ENCODE measurements at places on chromosomes 4 and X.
A peak's percentile ranks its signal among the peaks of the same experiment; 100 is the strongest.

- no peak for DNase-seq
Measured at GRCh38 chr4:180518906-180519305, 1724.3 kb upstream of the TENM3 start.

- no peak for DNase-seq
Measured at GRCh38 chr4:122541996-122542395, 78.9 kb downstream of the IL21 start.

DNA sequence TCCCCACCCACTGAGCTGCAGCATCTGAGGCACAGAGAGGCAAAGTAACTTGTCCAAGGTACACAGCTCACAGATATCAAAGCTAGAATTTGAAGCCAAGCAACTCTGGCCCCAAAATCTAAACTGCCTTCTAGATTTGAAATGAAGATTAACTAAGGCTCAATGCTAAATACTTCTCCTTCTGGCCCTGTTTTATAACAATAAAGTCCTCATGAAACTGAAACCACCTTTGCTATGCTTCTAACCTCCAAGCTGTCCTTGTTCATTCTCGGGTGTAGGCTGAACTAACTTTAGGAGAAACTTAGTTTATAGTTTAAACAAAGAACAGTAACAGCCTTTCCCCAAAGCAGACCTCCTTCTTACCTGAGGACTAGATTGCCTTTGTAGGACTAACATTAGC is 93.6 kb downstream of the DCTD start:
- no peak for DNase-seq

DNA sequence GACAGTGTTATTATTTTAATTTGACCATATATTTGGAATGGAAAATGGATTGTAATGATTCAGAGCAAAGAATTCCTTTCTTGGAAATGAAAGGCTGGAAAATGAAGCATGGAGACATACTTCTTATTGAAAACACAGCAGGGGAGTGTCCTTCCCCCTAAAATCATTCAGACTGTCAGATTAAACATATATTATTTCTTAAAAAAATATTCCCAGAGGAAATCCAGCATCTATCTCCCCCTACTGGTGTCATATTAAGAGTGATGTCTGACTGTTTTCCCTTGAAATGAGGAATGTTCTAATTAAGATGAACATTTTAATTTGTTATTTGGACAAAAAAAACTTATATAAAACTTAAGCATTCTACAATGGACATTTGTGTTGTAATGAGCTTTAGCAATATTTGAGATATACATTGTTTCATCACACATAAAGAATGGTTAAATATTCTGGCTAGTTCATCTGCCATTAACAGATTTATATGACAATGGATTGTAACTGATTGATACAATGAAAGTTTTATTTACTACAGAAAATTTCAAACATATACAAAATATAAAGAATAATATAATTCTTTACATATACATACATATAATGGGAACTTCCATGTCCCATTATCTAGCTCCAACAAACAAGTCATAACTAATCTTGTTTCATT is 264.6 kb downstream of the SPRY1 start:
- DNase-seq: peak; percentile 10

DNA sequence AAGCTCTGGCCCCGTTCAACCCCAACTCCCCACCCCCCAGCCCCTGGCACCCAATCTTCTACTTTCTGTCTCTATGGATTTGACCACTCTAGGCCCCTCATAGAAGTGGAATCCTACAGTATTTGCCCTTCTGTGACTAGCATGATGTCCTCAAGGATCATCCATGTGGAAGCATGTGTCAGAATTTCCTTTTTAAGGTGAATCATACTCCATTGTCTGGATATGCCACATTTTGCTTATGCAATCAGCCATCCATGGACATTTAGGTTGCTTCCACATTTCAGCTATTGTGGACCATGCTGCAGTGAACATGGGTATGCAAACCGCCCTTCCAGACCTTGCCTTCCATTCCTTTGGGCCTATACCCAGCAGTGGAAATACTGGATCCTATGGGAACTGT is 15.5 kb downstream of the CCNQ start:
- no peak for DNase-seq

- DNase-seq: no peak
Measured at GRCh38 chr4:52098618-52099017, 47.5 kb downstream of the SPATA18 start.

DNA sequence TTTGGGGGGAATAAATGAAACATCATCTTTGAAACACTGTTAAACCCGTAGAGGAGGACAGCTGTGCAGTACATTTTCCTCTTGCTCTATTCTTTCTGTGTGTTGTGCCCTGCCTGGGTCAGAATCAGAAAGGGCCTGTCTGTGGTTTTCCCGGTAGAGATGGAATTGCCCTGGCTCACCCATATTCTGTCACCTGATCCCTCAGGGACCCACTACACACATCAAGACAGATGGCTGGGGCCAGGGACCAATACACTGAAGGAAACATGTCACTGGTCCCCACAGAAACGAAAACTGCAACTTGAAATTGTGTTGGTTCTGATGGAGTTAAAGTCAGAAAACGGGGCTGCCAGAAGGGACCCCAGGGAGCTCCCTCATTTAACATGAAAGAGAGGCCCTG is 114.9 kb downstream of the ZNF827 start:
- DNase-seq: no peak

DNA sequence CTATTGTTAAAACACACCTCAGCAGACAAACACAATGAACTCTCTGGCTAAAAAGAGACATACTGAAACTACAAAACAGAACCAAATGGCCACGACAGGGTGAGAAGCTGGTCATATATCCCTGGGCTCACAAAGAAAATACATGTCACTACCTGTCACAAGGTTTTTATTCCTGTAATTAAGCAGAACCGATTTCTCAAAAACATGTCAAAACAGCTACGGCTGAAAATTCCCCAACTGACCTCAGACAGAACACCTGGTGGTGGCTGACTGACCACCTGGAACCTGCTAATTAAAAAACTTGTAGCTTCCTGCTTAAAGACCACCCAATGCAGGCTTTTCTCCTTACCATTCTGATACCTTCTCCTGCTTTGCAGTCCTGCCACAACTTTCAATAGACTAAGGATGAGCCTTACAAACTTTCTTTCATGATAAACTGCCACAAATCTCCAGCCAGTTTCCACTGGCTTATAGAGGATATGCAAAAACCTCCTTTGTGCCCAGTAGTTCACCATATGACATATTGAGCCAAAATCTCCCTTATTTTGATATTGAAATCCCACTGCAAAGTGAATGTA is 571.9 kb downstream of the SPOCK3 start:
- no peak for DNase-seq

- no peak for DNase-seq
Measured at GRCh38 chrX:143121477-143121876, 95.7 kb downstream of the SPANXN4 start.

DNA sequence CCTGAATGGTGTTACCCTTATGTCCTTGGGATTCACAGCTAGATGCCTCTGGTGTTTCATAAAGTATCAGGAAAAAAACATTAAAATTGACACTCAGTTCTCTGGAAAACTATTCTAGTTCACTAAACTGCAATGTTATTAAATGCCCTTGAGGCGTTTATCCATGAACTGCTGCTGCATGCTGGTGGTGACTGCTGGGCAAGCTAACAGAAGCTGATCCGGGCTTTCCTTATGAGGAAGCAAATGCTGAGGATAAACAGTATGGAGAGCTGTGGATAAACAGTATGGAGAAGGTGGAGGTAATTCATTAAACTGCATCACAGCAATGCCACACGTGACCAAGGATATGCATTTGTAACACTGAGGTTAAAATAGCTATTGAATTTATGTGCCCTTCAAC is 227.0 kb downstream of the NR3C2 start:
- DNase-seq: no peak

DNA sequence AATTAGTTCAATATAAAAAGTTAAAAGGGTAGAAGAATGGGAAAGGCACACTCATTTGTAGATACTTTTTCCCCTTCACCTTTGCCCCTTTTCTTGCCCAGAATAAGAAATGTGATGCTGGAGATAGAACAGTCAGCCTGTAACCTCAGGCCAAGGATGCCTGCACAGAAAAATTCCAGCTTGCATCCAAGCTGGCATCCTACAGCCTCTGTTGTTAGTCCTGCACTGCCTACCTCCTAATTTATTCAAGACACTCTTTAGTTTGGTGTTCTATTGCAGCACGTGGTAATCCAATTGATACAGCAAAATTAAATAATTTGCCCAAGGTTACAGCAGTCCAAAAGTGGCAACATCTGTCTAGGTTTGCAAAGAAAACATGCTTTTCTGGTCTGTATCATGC is 9.7 kb upstream of the USO1 start:
- no peak for DNase-seq

GRCh38 chr4:75018811-75019479 is 86.0 kb downstream of the PARM1 start:
- no peak for DNase-seq

DNA sequence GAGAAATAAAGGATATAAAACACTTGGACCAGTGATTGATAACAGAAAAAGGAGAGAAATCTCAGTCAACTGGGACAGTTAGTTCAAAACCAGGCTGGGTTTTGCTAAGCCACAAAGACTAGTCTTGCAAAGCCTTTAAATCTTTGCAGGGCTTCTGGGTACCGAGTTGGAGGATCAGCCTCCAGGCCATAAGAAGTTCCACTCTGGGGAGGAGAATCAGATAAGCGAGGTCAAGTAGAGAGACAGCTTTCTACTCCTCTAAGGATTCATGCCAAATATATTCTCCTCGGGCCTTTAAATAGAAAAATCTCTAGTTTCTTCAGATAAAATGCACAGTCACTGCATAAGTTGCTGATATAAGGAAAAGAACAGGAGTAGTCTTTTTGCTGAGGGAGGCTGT is 92.7 kb downstream of the MFAP3L start:
- DNase-seq: no peak

DNA sequence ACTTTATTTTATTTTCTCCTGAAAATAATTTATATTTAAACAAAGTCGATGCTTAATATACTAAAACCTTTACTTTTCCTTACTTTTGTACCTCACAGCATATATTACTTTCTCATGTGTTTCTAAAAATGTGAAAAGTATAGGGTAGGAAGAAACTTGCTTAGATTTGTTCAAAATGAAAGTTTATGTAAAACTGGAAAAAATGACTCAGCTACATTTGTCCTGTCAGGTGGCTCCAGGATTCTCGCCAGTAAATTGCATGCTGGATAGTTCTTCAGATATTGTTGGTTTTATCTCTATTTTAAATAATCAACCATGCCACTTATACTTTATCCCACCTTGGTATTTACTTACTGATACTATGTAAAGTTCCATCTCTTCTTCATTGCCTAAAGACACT is 159.2 kb upstream of the NDST4 start:
- DNase-seq: no peak

DNA sequence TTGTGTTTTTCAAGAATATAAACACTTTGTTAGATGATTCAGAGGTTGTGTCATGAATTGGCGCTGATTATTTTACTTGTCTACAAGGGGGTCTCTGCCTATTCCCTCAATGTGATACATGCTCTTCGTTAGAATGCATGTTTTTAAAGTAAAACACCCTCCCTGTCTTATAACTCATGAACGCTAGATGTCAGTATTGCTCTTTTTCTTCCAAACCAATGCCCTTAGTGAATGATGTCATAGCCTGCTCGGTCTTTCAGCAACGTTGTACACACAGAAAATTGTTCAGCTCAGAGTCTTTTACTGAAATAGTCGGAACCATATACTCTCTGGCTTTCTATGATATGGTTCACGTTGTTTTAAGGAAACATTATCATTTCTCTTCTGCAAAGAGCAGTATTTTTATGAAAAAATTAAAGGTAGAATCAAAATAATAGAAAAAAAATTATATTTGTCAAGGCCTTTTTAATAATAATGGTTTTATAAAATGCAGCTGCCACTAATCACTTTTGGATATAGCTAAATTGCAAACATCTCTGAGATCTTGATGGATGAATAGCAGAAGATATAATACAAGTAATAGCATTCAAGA is 292.9 kb downstream of the TLL1 start:
- DNase-seq: peak; percentile 55

GRCh38 chrX:155998761-155999510 is 1.4 kb downstream of the IL9R start:
- DNase-seq: no peak

DNA sequence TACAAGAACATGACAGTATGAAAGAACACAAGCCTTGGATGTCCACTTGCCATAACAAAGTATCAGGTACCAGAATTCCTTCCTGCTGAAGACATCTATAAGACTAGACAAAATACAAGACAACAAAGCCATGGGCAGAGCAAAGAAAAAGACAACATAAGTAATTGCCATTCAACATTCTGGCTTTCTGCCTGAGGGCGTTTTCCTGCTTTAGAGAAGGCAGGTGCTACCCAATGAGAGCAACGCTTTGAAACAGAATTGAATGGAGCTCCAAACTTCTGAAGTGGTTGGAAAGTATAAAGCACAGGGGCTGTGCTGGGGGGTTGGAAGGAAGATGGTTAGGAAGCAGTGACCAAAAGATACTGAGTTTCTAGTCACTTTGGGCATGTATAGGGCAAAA is 30.1 kb downstream of the PDE5A start:
- DNase-seq: no peak

DNA sequence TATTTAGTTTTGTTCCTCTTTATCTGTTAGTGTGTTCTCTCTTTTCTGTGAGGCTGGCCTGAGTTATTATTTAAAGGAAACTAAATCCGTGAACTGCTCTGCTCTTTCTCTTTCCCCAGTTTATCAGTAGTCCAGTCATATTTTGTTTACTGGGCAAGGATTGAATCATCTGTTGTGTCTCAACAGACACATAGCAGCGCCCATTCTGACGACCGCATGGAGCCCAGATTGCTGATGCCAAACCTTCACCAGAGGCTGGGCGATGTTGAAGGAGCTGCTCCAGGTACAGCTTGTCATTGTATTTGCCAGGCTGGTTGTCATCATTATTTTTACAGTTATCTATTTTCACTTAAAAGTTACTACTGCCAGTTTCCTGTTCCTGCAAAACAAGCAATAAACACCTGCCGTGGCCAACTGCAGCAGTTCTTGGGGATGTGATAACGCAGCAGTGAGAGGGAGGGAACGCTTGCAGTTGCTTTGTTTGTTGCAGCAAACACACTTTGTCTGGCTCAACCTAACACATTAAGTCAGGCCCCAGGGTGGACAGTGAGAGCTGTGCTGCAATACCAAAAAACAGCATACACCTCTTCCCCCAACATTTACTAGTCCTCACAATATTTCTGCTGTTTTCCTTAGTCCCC is 10.1 kb downstream of the REELD1 start:
- no peak for DNase-seq

DNA sequence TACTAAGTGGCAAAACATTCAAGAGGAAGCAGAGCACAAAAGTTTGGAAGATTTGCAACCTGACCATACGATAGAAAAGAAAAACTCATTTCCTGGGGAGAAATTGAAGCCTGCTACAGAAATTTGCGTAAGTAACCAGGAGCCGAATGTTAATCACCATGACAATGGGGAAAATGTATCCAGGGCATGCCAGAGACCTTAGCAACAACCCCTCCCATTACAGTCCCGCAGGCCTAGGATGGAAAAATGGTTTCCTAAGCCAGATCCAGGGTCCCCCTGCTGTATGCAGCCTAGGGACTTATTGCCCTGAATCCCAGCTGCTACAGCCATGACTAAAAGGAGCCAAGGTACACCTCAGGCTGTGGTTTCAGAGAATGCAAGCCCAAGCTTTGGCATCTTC is 472.2 kb upstream of the KLHL4 start:
- no peak for DNase-seq
